Activated CD8-positive, alpha-beta memory T cell treated with anti-CD3 and anti-CD28 coated beads, Interleukin-2, amount 50 U/mL, for 4 hours (primary cell): ENCODE measurements at places on chromosomes 7 and 10.
A peak's percentile ranks its signal among the peaks of the same experiment; 100 is the strongest.

GRCh38 chr10:77673101-77673500 is 35.5 kb upstream of the KCNMA1 start:
- no peak for DNase-seq

DNA sequence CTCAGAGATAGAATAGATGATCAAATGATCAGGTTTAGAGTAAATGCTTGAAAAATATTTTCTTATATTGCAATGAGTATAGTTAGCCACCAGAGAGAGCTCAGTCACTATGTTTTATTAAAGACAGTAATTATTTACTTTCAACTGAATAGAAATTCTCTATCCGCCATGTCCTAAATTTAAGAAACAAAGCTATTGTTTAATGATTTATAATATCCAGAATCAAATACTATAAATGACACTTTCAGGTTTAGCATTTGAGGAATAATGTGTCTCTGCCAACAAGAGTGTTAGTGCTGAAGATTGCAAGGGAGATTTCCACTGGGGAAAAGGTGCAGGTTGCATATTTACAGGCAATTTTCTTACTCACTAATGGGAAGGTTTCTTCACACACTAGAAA is 184.7 kb downstream of the DGKB start:
- no peak for DNase-seq

GRCh38 chr10:69004821-69005220 is 16.2 kb downstream of the KIFBP start:
- no peak for DNase-seq

- no peak for DNase-seq
These were observed 187.7 kb downstream of the MTERF1 start for GRCh38 chr7:91692800-91693199.

- no peak for DNase-seq
These were observed 3.3 kb upstream of the NPTX2 start for GRCh38 chr7:98613601-98614425.

GRCh38 chr7:88200261-88200660 is 19.6 kb downstream of the SRI start:
- DNase-seq = no peak

GRCh38 chr7:28626624-28627262 is 214.4 kb downstream of the CREB5 start:
- peak; percentile 20 for DNase-seq

GRCh38 chr10:19194866-19195265 is 146.3 kb downstream of the MALRD1 start:
- no peak for DNase-seq

DNA sequence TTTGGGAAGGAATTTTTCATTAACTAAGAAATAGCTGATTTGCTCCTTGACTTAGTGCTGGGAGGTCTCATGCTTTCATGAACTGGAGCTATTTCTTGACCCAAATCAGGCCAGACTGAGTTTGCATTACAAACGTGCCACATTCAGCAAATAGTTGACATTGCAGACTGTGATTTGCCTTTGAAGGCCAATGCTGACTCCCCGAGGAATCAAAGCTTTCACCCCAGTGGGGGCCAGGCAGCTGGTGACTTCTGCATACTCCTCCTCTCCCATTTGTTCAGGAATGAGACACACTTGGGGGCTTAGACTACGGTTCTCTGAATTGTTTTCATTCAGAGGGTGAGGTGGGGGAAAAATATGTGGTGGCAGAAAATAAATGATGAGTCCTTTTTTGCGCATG is 111.0 kb upstream of the JAZF1 start:
- DNase-seq = no peak

- DNase-seq = no peak
These were observed 20.2 kb downstream of the CREB3L2 start for GRCh38 chr7:137981668-137982067.

DNA sequence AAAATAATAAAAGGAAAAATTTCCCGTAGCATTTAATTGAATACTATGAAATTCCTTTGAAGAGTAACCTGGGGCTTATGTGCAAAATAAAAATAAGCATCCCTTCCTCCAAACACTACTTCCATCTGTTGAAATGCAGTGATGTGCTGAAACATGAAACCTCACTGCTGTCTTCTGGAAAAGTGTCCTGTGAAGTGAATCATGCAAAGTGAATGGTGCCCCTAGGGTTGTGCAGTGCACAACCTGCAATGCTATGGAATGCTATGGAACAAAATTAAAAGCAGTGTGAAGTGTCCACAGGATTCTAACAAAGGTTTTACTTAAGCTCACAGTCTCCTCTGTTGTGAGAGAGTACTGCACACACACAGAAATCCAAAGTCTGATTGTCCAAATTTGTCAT is 480.9 kb downstream of the ETV1 start:
- DNase-seq = no peak

DNA sequence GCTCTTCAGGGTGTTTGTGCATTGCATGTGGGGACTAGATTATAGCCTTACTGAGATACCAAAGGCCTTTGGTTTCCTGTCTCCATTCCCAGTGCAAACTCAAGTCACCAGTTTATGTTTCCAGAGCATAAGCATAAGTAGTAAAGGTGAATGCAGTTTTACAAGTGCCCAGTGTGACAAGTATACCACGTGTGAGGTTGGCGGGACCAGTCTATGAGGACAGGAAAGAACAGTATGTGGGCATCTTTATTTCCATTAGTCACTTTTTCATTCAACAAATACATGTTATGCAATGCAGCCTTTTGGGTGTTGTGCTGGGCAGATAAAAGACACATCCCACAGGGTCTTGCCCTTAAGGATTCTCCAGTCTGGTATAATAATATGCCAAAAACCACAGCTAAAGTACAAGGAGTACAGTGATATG is 146.5 kb downstream of the ARID5B start:
- no peak for DNase-seq

DNA sequence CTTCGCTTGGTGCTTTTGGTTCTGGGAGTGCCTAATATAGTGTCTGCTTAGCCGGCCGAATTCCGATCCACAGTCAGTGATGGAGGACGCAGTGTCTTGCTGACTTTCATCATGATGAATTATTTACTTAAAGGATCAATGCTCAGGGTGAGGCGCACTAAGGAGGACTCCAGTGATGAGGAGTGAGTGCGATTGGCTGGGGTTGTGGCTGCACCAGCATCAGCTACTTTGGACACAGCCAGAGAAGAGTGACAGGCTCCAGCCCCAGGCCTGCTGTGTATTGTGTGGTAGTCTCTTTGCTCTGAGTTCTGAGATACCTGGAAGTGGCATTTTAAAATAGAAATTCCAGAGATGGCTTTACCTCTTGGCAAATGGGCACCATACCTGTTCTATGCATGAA is 73.3 kb upstream of the ANLN start:
- DNase-seq = no peak

- DNase-seq = no peak
These were observed 21.7 kb downstream of the HIBADH start for GRCh38 chr7:27640884-27641574.

- no peak for DNase-seq
These were observed 47.8 kb downstream of the BRI3 start for GRCh38 chr7:98329100-98329790.
